ENCODE measurements at places on chromosomes 1 and 21. TPM values are rescaled to one million over a fixed set of nuclear protein-coding genes. Genes with fewer than 3 reads are reported as not detected.

DNA sequence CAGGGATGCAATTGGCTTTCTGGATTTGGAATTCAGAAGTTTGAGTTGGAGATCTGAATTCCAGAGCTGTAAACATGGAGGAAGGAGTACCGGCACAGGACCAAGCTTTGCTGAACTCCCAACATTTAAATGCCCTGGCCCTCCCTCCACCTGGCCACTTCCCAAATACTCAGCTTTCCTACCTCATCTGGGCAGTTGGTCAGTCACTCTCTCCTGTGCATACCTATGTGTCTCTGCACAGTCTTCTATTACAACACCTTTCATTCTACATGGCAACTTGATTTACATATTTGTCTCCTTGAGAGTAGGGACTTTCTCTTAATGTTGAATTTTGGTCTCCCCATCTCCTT is 6.1 kb upstream of the KHDRBS1 start:
- no peak for DNase-seq

DNA sequence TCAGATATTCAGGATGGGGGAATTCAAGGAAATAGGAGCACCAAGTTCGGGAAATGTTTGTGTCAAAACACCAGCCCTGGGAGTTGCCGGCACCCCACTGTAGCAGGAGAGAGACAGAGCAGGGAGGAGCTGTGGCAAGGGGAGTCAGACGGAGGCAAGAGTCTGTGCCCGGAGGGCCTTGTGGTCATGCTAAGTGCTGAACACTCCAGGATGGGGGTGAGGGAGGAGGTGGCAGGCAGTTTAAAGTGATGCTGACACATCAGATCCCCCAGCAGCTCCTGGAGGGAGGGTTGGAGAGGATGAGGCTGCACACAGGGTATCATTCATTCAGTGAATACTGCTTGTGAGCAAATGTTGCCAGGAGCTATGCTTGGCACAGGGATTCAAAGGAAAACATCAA is 150.3 kb upstream of the ETV3 start:
- no peak for DNase-seq

DNA sequence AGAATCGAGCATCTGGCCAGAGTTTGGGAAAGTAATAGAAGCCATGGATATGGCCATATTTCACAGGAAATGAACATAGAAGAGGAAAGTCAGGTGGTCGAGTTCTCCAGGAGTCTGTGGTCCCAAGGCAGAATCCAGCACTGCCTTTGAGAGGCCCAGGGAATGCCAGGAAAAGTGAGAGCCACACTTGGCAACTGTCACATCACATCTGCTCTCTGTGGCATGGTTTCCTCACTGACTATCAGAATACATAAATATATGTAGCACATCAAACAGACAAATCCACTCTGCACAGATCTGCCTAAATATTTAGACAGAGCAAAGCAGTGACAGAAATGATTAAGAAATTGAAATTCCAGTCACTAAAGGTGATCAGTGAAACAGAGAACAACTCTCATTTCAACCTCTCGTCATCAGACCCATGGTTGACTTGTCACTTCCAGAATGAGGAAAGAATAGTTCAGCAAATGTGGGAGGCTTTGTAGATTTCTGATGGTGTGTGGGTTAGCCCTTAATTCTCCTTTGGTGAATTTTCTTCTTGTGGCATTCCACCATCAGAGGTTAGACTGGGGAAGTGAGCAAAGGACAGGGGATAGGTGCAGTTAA is 58.8 kb upstream of the MAN1A2 start:
- DNase-seq: no peak

- DNase-seq: no peak
These were observed 48.4 kb downstream of the CAPZB start for GRCh38 chr1:19436716-19437476.

GRCh38 chr21:14115646-14116045 is 95.1 kb downstream of the LIPI start:
- DNase-seq: no peak

The LIPI gene
- total RNA-seq: not detected

The AADACL3 gene
- total RNA-seq: not detected

The OLIG2 gene
- total RNA-seq: not detected

All from activated T-helper 2 cell treated with anti-CD3 and anti-CD28 coated beads, Interferon-gamma antibody, Interleukin-2, Interleukin-4, amounts not matched to agents 10 μg/mL and 5 μg/mL and 100 μg/mL, durations not matched to agents 14 hours and 24 hours and 36 hours (primary cell).